Fibroblast of mammary gland (primary cell): ENCODE measurements at places on chromosomes 1 and 21.

DNA sequence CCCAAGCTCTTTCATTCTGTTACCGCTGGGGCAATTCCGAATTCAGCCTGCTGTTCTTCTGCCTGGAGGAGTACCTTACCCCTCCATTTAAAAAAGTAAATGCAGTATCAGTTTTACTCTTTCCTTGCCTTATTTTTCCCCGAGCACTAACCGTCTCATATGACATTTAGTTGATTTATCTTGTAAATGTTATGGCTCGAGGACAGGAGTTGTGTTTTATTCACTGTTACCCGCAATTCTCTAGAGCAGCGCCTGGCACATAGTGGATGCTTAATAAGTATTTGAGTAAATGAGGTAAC lies 425 bp upstream of the TADA1 start:
- no peak for DNase-seq

- no peak for DNase-seq
These were observed 120.1 kb downstream of the USP25 start for GRCh38 chr21:15849927-15850326.

- DNase-seq: no peak
These were observed 163.5 kb downstream of the TLR5 start for GRCh38 chr1:222979561-222979960.

GRCh38 chr1:76465030-76465429 lies 390.5 kb downstream of the ST6GALNAC3 start:
- peak; percentile 82 for DNase-seq

GRCh38 chr1:100440075-100440809 lies 87.9 kb downstream of the CDC14A start:
- DNase-seq: no peak

- DNase-seq: no peak
These were observed 2.2 kb downstream of the ERRFI1 start for GRCh38 chr1:8023995-8024313.

DNA sequence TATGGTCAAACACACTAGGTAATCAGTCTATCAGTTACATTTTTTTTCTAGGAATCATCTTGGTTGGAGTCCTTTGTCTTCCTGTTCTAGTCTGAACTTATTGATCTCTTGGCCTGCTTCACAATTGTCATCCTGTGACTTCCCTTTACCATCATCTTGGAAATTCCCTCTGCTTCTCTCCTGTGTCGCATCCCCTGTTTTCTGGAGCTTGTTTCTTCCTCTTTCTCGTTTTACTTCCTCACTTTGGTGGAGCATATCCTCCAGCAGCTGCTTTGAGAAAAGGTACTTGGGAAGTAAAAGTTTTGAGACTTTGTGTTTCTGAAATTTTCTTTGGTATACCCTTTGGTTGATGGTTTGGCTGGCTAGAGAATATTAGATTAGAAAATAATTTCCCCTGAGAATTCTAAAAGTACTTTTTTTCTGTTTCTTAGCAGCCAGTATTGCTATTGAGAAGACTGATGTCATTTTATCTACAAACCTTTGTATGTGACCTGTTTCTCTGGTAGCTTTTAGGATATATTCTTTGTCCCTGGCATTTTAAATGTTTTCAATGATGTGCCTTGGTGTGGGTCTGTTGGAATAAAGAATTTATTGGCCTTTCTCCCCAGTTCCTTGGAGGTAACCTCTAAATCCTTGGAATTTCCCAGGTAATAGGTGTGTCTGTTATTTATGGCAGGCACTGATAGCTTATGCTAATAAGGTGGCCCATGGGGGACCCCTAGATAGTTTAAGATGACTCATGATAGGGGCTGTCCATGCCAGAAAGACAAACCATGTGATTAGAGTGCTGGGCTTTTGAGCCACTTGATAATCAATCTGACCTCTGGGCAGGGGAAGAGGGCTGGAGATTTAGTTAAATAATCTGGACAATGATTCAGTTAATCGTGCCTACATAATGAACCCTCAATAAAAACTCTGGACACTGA lies 6.1 kb upstream of the MYCL start:
- DNase-seq: no peak

GRCh38 chr21:41100826-41101550 lies 67.0 kb upstream of the BACE2 start:
- DNase-seq: no peak

DNA sequence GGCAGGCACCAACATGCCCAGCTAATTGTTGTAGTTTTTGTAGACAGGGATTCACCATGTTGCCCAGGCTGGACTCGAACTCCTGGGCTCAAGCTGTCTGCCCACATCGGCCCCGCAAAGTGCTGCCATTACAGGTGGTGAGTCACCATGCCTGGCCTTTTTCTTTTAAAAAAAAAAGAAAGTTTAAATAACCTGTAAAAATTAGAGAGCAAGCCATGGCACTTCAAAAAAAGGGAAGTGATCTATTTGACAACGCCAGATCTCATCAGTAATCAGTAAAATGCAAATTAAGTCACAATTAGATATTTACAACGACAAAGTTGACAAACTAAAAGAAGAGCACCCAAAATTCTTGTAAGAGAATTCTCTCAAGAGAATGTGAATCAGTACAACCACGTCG lies 2.9 kb upstream of the RBBP5 start:
- no peak for DNase-seq

DNA sequence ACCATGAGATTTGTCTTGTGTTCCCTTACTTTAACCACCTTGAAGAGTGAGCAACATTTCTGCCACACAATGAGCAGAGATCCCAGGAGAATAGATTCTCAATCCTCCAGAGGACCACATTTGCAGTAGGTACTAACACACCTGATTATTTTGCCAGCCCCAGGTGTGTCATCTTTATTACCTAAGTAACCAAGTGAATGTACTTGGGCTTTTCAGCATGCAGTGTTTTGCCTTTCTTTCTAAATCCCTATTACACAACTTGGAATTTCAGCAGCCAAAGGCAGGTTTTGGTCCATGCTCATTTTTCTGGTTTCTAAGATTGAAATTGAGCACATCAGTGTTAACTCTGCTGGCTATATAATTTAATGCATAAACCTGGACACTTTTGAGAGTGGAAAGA lies 43.2 kb upstream of the ST6GALNAC5 start:
- no peak for DNase-seq

- DNase-seq: peak; percentile 69
These were observed 12.3 kb upstream of the GSTM4 start for GRCh38 chr1:109643385-109644230.

DNA sequence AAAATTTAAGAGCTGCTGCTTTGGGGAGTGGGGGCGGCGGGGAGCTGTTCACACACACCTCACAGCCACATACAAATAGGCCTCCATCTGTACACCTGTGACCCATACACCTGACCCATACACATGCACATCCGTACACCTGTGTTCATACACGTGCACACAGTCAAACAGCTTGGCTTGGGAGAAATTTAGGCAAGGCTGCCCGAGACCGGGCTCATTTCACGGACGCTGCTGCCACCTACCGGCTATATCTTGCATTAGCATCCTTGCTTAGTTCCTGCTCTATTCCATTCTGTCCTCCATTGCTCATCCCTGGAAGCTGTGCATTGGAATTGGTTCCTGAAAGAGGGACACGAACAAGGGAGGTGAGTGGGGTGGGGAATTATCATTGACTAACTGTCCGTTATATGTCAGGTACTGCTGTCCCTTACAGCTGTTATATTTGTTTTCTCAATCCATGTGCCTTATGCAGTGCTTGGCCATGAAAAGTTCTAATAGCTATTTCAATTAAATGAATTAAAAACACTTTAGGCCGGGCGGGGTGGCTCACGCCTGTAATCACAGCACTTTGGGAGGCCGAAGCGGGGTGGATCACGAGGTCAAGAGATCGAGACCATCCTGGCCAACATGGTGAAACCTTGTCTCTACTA lies 37.1 kb upstream of the EPB41 start:
- peak; percentile 70 for DNase-seq

- peak; percentile 72 for DNase-seq
These were observed 47.9 kb upstream of the VCAM1 start for GRCh38 chr1:100671601-100672000.

DNA sequence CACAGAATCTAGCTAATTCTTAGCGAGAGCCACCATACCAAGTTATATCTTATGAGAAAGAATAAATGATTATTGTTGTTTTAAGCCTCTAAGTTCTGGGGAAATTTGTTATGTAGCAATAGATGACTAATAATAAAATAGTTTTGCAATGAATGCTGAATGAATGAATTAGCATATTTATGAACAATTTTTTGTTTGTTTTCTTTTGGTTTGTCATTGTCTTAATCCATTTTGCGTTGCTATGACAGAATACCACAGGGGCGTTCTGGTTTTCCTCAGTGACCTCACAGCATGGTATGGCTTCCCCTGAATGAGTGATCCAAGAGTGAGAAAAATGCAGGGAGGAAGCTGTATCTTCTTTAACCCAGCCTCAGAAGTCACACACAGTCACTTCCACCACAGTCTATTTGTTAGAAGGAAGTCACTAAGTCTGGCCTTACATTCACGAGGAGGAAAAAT lies 53.8 kb upstream of the HPDL start:
- DNase-seq: peak; percentile 88

DNA sequence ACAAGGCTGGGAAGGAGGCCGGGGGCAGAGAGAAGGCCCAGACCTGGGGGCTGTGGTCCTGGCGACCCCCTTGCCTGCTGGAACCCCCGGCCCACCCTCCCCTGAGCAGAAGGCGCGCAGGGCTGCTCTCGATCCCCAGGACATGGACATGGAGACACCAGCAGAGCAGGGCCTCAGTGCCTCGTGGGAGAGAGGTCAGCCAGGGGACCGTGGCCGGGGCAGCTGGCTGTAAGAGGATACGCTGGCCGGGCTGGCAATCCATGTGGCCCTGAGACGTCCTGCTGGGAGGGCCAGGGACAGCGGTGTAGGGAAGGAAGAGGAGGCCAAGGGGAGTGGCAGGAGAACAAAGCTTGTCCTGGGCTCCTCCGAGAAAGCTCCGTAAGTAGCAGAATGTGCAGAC lies 132.2 kb downstream of the CASZ1 start:
- no peak for DNase-seq

- no peak for DNase-seq
These were observed 11.4 kb upstream of the SLAMF1 start for GRCh38 chr1:160658162-160658813.

GRCh38 chr1:117512728-117513321 lies 93.0 kb upstream of the TENT5C start:
- peak; percentile 35 for DNase-seq

DNA sequence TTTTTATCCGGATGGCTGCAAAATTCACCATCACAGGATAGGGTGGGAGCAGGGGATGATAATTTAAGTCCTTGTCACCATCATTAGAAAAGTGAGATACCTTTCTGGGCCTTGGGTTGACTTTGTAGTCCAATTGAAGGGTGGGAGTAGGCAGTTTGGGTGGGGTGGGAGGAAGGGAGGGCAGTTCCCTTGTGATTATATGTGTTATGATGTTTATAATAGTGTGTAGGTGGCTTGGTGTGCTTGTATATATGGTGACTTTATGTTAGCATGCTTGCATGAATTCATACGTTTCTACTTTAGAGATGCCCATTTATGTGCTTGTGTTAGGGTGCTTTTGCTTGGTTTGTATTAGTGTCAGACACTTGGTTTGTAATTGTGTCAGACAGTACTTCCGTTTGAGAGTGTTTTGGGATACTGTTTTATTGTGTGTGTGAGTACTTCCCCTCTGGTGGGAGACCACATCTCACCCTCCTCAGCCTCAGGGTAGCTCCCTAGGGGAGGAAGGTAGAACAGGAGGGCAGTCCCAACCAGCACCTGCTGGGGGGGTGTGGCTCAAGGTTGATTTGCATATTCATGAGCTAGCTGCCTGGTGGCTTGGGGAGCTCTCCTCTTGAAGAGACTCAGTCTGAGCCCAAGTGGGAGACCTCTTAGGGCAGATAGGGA lies 6.3 kb upstream of the POU3F1 start:
- no peak for DNase-seq

GRCh38 chr1:185594786-185595410 lies 139.3 kb upstream of the HMCN1 start:
- no peak for DNase-seq
